Fibroblast of the aortic adventitia (primary cell): ENCODE measurements at places on chromosomes 6 and 20. TPM values are rescaled to one million over a fixed set of nuclear protein-coding genes. Genes with fewer than 3 reads are reported as not detected.

The CST4 gene
- not detected in 2 replicates for total RNA-seq

The LINC00237 gene
- not detected in 2 replicates for total RNA-seq

The TREM2 gene
- total RNA-seq, result not detected in 2 replicates

The PCSK2 gene
- not detected in 2 replicates for total RNA-seq

The NR2E1 gene
- not detected in 2 replicates for total RNA-seq

The BEND3 gene
- total RNA-seq, result 1.9 and 2.1 TPM in 2 replicates

The AIF1 gene
- not detected in 2 replicates for total RNA-seq
